Tibial nerve (tissue), 4 donors: ENCODE measurements at places on chromosomes 13 and 19.
A peak's percentile ranks its signal among the peaks of the same experiment; 100 is the strongest.

GRCh38 chr19:14310055-14310454, 71.2 kb upstream of the ADGRE5 start:
- no peak for DNase-seq

DNA sequence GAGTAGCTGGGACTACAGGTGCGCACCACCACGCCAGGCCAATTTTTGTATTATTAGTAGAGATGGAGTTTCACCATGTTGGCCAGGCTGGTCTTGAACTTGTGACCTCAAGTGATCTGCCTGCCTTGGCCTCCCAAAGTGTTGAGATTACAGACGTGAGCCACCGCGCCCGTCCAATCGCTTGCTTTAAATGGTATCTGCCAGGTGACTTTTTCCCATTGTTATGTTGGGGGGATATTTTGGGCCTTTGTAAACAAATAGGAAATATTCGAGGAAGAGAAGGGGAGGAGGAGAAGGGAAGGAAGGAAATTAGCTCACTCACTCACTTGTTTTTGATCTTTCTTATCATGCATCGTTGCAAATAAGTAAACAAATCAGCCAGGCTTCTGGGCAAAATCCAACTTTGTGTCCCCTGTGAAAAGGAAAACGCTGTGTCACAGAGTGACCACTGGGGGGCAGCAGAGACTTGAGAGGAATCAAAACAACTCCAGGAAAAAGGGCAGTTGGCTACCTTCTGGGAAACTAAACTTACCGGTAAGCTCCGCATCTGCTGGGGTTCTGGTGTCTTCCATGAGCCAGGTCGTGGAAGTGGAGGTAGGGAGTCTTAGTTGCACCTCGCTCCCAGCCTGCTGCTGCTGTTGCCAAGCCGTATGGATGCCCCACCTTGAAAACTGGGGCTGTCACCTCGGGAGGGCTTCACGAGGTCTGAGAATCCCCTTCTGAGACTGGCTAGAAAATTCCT, 9.3 kb upstream of the RANBP3 start:
- DNase-seq, result peak; percentile 52

GRCh38 chr13:112983428-112984196, 14.6 kb downstream of the MCF2L start:
- DNase-seq, result no peak

DNA sequence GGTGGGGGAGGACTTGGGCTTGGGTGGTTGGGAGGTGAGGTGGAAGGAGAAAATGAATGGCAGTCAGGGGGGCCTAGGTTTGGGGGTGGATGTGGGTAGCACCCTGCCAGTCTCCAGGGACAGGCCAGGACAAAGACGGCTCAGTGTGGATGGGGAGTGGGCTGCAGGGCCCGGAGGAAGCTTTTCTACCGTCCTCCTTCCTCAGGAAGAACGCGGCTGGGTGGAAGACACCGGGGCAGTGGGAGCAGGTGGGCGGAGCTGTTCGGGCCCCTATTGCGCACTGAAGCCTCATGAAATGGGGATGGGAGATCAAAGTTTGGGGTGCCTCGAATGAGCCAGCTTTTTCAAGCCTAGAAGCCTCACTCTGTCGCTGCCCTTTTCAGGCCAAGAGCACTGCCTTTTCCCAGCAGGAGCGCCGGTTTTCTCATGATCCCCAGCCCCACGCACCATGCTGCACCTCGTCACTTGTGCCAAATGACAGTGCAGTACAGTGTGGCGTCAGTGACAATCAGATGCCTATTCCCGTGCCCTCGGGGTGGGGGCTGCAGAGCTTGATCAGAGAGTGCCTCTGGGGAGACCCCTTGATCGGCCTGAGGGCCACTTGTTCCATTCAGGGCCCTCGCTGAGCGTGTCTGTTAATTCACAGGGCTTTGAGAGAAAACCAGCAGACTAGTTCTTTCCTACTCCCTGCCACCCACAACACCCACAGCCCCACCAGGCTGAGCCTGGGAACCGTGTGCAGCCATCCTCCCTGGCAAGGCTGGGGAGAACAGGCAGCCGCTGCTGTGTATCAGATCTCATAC, 1.5 kb downstream of the CALM3 start:
- DNase-seq, result no peak

GRCh38 chr19:20078581-20079031, 806 bp downstream of the ZNF90 start:
- peak; percentile 16 for DNase-seq

DNA sequence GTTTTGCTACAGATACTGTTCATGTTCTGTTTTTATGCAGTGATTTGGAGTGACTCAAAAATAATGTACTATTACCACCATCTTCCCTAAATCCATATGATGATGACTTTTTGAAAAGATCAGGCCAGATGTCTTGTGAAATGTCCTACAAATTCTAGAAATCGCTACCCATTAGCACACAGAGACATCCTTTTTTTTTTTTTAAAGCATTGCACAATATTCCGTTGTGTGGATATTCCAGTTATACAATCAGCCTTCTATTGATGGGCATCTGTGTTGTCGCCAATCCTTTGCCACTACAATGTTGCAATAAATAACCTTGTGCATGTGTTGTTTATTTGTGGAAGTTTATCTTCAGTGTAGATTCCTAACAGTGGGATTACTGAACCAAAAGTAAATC, 24.5 kb downstream of the ZDHHC20 start:
- no peak for DNase-seq

DNA sequence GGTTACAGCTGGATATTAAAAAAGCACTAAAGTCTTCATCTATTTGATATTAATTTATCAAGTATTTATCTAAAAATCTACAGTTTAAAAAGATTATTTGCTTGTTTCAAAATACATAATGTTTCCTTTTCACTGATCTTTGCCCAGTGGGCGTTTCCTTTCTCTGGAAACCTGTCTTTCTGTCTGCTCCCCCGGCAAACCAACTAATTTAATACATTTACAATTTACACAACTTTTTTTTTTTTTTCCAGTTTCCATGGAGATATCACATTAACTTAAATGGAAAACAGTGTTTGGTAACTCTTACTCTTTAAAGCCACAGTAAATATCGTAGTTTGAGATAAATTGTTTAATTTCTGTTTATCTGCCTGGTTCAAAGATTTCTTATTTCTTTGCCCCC, 5.3 kb downstream of the GPC6 start:
- no peak for DNase-seq

DNA sequence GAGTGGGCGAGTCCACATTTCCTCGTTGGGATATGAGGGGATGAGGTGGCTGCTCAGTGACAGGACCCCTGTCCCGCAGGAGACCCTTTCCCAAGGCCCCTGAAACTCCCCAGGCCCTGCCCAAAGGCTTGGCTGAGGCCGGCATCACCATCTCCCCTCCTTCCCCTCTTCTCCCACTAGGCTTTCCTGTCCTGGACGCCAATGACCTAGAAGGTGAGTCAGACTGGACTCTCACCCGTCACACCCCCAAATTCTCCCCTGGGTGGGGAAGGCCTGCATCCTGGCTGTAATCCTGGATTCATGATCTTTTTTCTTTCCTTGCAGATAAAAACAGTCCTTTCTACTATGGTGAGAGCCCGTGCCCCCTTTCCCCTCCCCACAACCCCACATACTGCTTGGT, 5.3 kb downstream of the FXYD3 start:
- DNase-seq, result no peak

DNA sequence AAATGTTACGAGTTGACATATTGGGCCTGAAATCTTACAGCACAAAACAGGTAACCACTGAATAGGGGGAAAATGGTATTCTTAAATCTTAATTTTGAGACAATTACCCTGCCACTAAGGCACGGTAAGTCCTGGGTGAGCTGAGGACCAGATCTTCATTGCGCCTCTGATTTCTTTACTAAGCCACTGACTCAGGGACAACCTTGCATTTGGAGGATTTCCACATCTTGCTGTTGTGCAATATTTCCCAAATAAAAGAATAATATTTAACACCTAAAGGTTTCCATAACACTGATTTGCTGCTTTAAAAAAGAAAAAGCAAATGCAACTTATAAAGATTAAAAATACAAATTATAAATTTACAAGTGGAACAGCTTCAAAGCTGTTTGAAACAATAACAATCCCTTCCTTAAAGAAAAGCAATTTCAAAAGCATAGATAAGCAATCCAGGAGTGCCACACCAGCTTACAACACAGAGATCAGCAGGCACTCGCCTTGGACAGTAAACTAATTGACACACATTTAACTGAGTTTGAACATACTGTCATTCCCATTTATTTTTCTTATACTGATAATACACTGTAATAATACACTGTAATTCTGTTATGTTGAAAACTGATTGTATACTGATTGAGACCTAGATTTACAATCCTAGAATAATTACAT, 79.6 kb upstream of the DOCK9 start:
- no peak for DNase-seq

GRCh38 chr19:54415901-54416673, 823 bp downstream of the TTYH1 start:
- DNase-seq, result no peak

DNA sequence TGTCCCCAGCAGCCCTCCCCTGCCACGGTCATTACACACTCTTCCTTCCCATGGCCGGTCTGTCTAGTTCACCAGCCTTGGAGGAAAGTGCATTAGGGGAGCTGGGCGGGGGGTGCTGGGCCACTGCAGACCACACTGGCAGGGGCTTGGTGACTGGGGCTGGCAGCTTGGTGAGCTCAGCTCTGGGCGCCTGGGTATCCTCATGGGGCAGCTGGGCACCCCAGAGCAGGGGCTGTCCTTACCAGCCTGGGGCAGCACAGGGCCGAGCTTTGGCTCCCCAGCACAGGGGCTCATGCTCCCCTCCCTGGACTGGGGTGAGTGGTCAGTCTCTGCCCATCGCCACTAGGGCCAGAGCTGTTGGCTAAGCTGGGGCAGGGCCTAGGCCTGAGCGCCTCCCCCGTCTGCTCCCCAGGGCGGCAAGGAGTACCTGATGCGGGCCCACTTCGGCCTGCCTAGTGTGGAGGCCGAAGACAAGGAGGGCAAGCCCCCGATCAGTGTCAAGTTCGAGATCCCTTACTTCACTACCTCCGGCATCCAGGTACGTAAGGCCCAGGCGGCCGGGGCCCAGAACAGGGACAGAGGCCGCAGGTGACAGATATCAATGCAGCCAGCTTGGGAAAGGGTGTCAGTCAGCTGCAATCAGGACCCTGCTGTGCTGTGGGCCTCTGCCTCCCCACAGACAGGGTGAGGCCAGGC, 35.5 kb downstream of the AP1M1 start:
- peak; percentile 8 for DNase-seq

- DNase-seq, result peak; percentile 37
Measured at GRCh38 chr19:1213391-1214286, 8.1 kb downstream of the STK11 start.
